Activated CD8-positive, alpha-beta T cell treated with anti-CD3 and anti-CD28 coated beads, Interleukin-2, amount 10 ng/mL, durations not matched to agents 7 days and 5 days (primary cell): ENCODE measurements at places on chromosomes 7 and 10.

GRCh38 chr7:116232920-116233319 is 22.6 kb downstream of the TES start:
- DNase-seq: no peak

DNA sequence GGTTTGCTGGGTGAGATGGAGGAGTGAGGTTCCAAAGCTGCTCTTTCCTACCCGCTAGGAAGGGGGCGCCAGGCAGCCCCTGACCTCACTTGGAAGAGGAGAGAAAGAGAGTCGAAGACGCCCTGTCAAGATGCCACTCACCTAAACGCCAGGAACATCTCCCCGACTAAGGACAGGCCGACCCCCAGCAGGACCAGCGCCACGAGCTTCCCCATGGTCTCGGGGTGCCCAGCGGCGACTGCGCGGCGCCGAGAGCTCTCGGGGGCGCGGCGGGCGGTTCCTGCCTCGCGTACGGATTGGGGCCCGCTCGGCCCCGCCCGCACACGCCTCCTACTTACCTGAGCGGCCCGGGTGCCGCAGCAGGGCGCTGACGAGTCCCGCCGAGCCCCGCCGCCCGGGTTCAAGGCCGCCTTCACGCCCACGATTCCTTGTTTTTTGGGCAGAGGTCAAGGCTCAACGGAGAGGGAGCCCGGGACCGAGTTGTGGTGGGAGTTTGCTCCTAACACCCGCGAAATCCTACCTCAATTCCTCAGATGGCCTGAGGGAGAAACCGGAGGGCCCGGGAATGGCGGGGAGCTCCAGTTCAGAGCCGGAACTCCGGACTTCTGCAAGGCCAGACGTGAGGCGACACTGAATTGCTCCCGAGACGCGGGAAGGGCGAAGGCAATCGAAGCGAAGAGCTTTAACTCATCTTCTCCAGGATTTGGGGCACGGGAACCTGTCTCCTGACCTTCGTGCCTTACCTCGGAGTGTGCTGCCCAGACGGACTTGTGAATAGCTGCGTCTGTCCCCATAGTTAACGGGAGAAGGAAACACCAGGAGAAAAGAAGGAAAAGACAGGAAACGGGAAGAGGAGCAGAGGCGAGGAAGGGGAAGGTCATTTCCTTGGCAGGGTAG is at the start of gene PON3:
Gene PON3, minus strand, starts transcription at position 240 of the 897 bp plus-strand sequence. Its CDS starts 25 bp downstream, at position 215.
- DNase-seq: peak; percentile 38

- DNase-seq: no peak
Measured at GRCh38 chr10:62443866-62444265, 69.7 kb downstream of the ZNF365 start.

DNA sequence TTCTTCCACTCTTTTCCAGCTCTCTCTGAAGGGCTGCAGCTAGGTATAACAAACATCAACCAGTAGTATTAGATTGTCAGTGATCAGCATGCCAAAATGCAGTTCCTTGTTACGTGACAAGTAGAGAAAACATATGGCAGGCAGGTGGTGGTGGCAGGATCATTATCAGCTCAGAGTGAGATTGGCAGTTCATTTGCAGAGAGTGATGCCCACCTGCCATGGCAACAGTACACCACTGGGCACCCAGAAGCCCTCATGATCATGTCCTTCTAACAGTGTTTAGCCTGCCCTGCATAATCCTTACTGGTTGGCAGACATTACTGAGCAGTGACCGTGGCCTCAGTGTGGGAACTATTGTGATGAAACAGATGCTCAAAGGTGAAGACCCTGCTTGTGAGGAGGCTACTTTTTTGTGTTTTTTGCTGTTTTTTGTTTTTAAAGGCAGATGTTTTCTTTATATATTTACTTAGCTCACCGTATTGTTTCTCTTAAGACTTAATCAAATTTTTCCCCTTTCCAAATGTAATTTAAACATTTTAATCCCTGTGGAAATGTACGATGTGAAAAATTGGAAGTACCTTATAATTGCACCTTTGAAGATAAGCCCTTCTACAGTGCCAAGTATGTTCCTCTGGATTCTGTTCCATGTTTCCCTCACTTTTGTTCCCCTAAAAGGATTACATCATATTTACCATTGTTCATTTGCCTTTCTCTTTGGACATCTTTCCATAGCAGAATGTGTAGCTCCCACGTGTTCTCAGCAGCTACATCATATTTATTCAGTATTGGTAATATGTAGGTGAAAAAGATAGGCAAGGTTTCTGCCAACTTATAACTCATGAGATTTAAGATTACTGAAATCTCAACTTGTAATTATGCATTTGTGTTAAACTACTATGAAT is 179.6 kb downstream of the SND1 start:
- no peak for DNase-seq

DNA sequence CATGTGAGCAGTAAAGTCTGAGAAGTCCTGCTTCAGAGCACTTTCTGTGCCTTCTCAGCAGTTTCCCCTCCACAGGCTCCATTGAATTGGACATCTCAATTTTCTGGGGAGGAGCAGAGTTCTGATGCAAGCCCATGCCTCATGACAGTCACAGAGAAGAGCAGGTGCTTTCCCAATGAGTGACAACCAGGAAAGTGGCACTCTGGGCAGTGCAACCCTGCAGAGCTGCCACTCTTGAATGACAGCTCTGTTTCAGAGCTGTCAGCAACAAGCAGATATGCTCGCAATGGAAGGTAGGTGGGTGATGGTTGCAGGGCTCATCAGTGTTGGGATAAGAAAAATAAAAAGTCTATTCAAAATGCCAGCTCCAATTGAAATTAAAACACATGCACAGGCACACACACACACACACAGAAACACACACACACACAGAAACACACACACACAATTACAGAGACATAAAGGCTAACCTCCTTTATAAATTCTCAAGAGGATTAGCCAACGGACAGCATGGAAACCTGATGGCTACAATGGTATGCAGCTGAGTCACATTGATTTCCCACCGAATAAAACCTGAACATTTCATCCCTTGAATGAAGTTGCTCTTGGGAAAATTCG is 50.5 kb downstream of the C10orf67 start:
- no peak for DNase-seq

DNA sequence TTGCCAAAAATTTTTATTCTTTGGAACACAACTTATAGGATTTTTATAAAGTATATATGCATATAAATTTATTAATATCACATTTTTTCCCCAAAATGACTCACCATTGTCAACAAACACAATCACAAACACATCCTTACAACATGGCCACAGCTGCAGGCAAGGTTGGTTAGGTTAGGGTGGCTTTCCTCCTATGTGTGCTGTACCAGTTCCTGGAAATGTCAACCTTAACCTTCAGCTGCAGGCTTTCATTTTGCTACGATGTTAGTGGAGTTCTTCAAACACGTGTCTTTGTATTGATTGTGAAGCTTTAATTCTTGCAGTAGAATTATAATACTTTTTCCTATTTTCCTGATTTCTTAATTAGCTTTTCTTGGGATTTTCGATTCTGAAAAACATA is 185.8 kb downstream of the PTEN start:
- DNase-seq: peak; percentile 31

GRCh38 chr7:105577251-105577650 is 4.0 kb downstream of the EFCAB10 start:
- no peak for DNase-seq

DNA sequence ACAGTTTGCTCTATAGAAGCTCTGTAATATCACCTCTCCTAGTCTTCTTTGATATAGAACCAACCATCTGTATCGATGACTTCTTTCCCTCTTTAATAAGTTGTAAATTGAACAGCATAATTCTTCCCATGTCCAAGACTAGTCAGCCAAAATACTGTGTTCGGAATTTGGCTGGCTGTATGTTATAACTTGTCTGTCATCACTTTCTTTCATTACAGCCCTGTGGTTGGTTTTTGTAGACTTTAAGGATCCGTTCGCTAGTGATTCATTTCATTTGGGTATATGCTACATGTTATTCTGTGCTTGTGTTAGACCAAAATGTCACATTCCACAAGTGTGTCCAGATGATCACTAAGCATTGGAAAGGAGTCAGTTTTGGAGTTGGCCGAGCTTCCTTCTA is 155.4 kb upstream of the ITGB1 start:
- no peak for DNase-seq

GRCh38 chr7:31028006-31028405 is 24.1 kb upstream of the ADCYAP1R1 start:
- DNase-seq: no peak

DNA sequence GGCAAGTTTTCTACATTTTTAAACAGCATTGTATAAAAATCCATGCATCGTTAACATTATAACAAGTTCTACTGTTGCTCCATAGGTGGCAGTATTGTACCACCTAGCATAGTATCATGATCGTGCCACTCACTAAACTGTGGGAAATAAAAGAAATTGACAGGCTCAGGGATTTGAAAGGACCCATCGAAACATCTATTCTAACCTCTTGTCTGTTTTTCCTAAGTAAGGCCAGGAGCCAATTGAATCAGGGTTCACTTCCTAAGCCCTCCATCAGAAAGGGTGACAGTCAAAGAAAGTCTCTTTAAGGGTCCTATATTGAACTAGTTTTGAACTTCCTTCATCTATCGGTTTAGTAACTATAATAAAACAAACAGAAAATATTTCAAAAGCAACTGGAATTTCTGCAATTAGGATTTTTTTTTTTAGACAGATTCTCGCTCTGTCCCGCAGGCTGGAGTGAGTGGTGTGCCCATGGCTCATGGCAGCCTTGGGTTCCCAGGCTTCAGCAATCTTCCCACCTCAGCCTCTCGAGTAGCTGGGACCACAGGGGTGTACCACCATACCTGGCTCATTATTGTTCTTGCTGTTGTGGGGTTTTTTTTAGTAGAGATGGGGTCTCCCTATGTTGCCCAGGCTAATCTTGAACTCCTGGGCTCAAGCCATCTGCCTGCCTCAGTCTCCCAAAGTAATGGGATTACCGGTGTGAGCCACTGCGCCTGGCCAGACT is 9.4 kb downstream of the HACD1 start:
- peak; percentile 46 for DNase-seq

DNA sequence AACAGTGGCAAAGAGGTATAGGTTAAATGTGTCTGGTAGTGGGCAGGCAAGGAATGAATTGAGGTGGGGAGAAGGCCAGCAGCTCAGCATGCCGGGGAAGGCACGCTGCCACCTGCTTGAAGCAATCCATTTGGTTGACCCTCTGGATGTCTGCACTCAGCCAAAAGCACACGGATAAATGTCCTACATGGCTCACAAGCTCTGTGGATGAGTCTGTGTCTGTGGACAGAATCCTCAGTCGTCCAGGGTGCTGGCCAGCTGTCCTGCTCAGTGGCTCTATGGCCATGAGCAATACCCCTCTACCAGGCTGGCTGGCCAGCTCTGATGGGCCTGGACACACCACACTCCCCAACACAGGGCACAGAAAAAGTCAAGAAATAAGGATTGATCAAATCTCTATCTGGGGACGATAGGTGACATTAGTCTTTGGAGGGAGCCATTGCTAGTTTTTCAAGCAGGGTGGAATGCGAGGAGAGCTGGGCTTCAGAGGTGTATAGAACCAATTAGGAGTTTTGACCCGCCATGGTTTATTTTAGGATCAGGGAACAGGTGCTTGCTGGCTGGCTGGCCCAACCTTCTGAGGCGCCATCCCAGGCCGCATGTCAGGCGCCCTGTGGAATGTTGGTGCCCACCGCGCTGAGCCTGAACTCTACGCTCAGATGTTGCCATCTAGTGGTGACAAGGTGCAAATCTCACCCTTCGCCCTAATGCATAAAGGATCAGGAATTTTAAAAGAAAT is 493.4 kb downstream of the TNS3 start:
- DNase-seq: peak; percentile 30

GRCh38 chr7:68309806-68310205 is 1288.5 kb upstream of the AUTS2 start:
- DNase-seq: no peak

DNA sequence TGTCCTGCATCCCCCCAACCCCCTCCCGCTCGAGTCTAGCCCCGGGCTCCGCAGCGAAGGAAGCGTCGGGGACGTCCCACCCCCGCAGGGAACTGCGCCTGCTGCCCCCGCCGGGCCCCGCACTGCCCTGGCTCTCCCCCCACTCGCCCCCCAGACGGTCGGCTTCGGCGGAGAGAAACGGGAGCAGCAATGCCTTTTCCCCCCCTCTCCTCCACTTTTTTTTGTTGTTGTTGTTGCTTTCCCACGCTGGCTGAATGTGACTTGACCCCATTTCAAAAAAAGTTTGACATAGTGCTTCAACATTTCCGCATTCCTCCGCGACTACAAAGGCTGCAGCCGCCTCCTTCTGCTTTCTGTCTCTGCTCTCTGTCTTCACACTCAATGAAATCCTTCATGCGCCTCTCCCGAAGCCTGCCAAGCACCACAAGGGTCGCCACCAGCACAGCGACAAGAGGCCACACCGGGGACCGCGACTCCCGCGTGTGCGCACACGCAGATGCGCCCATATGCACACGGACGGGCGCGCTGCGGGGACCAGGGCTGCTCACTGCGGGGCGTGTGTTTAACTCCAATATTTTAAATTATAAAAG is 1.0 kb downstream of the CDK6 start:
- DNase-seq: peak; percentile 64

DNA sequence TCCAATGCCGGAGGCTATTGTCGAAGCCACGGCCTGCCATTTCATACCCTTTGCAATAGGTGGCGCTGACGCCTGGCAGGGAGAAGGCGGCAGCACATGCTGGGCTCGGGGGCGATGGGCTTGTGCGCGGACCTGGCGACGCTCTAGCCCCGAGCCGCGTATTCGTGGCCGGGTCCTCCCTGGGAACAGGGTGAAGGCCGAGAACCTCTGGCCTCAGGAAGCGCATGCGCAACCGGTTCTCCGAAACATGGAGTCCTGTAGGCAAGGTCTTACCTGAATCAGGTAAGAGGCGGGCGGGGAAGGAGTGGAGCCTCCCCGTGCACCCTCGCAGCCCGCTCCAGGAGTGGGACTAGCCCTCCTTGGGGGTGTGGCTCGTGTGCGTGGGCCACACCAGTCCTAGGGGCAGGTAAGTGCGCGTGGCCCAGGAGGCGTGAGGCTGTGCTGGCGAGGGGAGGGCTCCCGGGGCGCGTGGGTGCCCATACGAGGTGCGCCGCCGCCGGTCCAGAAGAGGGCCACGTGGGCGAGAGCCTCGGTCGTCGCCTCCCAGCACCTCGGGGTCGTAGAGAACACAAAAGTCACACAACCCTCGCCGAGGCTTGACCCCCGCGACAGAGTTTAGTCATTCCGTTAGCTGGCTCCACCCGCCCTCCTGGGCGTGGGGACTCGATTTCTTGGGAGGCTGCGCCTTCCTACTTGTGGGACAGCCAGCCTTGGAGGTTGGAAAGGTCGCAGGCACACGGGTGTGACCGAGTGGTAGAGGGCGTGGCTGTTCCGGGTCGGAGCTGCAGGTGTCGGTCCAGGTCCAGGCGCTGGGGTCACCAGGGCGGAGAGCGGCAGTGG is 5.6 kb upstream of the MEST start:
- DNase-seq: peak; percentile 63

DNA sequence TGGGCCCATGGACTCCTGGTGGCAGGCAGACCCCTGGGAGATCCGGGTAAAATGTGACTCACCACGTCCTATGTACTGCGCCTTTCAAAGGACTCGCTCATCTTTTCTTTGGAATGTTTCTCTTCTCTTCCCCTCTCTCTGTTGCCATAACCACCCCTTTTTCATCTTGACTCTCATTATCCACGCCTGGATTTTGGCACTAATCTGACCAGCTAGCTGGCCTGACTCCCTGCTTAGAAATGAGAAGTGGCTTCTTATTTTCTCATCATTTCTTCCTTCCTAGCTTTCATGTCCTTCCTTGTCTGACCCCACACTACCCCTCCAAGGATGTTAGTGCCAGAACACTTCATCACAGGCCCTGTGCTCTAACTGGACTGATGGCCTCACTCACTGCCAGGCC is 98.0 kb upstream of the FAM171A1 start:
- no peak for DNase-seq
